Retinal pigment epithelial cell (primary cell): ENCODE measurements at places on chromosomes 7 and 10.
A peak's percentile ranks its signal among the peaks of the same experiment; 100 is the strongest.

- no peak for DNase-seq
These were observed 68.9 kb downstream of the PDGFA start for GRCh38 chr7:450741-451140.

GRCh38 chr7:6700793-6701192 is 6.0 kb downstream of the ZNF12 start:
- no peak for DNase-seq

DNA sequence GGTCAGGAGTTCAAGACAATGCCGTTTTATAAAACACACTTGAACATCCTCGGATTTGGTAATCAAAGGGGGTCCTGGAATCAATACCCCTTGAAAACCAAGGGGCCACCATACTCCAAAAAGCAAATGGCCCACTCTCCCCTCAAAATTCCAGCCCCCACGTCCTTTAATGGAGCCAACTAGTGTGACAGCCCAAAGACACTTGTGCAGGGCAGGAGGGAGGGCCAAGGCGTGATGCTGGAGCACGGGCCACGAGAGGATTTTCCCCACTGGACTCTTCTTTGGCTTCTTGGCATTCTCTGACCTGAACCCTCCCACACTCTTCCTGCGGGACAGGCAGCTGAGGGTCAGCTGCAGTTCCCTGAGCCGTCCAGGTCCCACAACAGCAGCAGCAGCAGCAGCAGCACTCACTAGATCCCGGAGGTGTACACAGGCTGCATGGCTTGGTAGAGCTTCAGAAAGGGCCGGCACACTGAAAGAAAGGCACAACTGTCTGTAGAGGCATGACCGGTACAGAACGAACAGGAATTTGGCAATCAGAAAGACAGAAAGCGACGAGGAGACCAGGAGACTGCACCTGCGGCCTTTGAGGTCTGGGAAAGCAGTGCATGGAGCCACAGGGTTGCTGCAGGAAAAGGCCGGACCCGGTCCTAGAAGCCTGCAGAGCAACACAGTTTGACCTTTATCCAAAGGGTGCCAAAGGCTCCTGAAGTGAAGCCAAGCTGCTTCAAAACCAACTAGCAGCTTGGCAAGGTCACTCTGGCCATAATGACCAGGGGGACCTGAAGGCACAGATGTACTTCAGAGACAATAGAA is 168.2 kb downstream of the TNS3 start:
- no peak for DNase-seq

DNA sequence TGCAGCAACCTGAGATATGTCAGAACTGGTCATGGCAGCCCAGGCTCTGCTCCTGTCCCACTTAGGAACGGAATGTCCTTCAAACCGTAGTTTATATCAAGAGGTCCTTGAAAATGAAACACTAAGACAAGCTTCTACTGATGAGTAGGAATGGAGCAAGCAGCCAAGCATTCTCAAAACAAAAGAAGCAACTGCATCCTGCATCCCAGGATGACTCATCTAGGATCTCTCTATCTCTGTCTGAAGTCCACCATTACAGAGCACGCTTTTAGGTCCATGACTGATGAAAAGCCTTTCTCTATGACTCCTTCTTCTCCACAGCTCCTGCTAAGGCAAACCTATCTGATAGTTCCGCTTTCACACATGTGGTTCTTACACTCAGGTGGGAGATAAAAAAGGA is 16.3 kb downstream of the MBL2 start:
- DNase-seq: no peak

- no peak for DNase-seq
These were observed 139.8 kb downstream of the ARHGAP22 start for GRCh38 chr10:48464871-48465736.

- DNase-seq: no peak
These were observed at the start of gene NXPH1 for GRCh38 chr7:8433477-8434289. NXPH1 (plus strand) TSS chr7:8433609.

GRCh38 chr10:103500481-103500880 is 7.0 kb downstream of the NEURL1 start:
- DNase-seq: no peak

- no peak for DNase-seq
These were observed 8.5 kb upstream of the DGKB start for GRCh38 chr7:14911077-14911476.

DNA sequence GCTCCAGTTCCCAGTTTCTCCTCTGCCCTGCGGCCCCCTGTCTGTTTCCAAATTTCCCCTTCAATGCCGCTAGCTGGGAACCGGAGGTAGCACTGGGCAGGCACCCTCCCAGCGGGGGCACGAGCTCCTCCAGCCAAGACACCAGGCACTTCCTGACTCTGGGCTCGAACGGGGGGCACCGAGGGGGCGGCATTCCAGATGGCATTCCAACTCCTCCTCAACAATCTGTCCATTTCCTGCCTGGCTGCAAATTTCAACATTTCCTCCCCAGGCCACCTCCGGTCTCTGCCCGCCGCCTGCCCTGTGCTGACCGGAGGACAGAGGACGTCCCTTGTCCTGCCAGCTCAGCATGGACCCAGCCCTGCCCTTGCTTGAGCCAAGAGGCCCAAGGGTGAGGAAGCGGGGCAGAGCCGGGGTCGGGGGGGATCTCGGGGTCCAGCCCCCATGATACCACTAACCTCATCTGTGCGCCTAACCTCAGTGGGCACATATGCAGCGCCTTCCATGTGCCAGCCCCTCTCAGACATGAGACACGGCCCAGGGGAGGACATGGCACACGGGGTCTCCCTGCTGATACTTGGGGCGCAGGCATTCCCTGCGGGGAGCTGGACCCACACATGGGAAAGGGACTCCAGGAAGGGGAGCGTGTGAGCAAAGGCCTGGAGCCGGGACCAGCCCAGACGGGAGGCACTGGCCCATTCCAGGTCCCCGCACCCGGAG is 58.0 kb downstream of the PDGFA start:
- no peak for DNase-seq

DNA sequence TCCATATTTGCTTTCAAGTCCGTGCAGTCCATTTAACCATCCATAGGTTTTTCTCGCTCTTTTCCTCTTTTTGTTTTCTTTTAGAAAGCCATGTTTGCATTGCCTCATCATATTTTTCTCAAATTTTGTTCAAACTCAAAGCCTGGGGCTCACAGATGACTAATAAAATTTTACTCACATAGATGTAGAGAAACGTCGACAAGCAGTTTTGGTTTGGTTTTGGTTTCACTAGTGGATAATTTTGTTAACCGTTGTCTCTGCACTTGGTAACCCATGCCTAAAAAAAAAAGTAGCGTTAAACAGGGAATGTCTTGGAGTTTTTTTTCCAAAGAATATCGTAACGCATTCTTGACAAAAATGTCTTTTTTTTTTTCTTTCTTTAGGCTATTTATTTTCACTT is 344.2 kb upstream of the GALNT17 start:
- DNase-seq: no peak

- no peak for DNase-seq
These were observed 39.9 kb downstream of the CYTH3 start for GRCh38 chr7:6232534-6232933.

DNA sequence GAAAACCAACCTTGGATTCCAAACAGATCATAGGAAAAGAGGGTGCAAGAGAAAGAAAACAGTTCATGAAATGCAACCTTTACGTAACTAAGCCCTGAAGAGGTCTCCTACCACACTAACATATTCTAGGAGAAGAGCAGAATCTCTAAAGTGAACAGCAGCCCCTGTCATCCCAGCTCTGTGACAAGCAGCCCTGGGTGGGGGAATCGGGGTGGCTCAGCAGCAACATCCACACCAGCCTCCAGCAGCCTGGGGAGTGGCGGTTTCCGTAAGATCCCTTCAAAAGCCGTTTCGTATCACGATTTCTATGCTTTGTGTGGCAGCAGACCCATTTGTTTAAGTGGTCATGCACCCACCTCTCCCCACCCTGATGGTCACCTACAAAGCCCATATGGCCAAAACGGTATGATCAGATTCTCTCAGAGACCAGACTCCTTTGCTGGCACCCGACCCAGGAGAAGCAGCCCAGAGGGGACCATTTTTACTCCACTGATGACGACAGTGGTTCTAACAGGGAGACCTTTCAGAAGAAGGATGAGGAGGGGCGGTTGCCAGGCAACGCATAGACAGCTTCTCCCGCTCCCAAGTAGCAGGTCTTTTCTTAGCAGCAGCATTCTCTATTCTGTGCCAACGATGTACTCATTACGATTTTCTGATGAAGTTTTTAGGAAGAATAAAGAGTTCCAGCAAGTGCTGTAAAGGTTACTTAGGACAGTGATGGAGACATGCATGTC is 300.6 kb downstream of the DNAJB6 start:
- DNase-seq: no peak

DNA sequence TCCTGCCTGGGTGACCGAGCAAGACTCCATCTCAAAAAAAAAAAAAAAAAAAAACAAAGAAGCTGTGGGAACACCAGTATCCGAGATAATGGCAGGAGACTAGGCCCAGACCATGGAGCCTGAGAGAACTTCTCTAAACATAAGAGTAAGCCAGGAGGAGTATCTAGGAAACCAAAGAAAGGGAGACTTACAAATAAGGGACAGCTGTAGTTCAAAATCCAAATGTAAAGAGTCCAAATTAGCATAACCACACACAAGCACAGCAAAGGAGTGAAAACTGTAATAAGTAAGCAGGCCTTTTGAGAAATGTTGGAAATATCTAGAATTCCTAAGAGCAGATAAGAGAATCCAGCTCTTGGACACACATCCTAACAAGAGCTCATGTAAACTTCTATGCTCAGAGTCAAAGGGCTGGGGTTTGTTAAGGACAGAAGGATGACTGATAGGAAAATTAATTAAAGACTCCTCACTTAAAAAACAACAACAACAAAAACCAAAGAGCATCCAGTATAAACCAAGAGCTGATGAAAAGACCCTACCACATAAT is 15.8 kb downstream of the ZNF25 start:
- no peak for DNase-seq

- DNase-seq: no peak
These were observed 422.0 kb downstream of the CDC14C start for GRCh38 chr7:49346195-49346899.

GRCh38 chr7:45872116-45873034 is 507 bp downstream of the CCDC201 start:
- DNase-seq: no peak

DNA sequence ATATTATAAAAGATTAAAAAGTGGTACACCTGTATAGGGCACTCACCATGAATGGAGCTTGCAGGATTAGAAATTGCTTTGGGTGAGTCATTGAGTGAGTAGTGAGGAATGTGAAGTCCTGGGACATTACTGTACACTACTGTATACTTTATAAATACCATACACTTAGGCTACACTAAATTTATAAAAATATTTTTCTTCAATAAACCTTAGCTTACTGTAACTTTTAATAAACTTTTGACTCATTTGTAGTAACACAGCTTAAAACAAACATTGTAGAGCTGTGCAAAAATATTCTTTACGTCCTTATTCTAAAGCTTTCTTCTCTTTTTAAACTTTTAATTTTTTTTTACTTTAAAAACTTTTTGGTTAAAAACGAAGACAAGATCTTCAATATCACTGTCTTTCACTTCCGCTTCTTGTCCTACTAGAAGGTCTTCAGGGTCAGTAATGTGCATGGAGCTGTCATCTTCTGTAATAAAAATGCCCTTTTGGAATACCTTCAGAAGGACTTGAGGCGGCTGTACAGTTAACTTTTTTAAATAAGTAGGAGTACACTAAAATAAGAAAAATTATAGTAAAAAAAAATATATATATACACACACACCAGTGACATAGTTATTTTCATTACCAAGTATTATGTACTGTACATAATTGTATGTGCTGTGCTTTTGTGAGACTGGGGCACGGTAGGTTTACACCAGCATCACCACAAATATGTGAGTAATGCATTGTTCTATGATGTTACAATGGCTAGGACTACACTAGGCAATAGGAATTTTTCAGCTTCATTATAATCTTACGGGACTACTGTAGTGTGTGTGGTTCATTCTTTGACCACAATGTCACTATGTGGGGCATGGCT is 3.5 kb downstream of the STK31 start:
- peak; percentile 82 for DNase-seq

GRCh38 chr7:146002431-146003078 is 114.0 kb upstream of the CNTNAP2 start:
- no peak for DNase-seq

DNA sequence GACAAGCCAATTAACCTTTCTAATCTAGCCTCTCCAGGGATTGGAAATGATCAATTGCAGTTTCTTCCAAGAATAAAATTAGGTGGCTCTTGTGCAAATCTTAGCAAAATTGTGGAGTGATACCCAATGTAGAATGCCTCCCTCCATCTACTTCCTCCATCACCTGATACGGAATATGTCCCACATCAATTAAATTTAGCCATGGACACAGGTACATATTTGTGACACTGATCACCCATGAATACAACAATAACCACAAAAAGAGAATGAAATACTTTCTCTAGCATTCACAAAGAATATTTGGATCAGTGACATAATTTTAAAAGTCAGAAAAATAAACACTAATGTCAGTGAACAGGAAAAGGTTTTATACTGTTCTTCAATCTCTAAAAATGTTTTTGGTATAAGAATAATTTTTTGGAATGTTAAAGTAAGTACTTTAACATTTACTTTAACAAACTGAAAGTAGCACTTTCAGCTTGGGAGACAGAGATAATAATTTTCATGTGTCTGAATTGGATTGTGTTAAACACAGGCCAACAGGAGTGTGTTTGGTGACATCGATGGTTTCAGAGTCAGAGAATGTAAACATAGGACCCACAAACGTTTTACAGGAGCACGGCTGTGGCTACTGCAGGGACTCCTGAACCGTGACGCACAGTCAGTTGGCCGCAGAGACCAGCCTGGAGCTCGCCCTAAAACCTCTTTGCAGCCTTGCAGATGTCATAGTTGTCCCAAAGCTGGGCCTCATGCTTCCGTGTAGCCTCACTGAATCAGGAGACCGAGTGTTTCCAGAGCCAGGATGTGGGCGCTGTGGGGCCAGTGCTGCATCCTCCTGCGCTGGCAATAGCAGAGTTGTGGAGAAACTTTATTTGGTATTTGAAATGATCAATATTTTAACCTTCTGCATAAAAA is 7.2 kb downstream of the RBM20 start:
- DNase-seq: no peak

- no peak for DNase-seq
These were observed 91.7 kb upstream of the ADCY1 start for GRCh38 chr7:45482451-45482850.

DNA sequence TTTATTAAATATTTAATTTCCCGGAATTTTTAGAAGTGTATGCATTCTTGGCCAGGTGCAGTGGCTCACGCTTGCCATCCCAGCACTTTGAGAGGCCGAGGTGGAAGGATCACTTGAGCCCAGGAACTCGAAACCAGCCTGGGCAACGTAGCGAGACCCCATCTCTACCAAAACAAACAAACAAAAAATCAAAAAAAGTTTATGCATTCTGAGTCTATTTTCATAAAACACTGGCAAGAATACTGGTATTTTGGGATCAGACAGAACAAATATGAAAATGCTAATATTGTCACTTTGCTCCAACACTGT is 440.8 kb upstream of the FOXK1 start:
- DNase-seq: no peak

GRCh38 chr10:14389981-14390590 is 59.4 kb upstream of the FRMD4A start:
- no peak for DNase-seq

DNA sequence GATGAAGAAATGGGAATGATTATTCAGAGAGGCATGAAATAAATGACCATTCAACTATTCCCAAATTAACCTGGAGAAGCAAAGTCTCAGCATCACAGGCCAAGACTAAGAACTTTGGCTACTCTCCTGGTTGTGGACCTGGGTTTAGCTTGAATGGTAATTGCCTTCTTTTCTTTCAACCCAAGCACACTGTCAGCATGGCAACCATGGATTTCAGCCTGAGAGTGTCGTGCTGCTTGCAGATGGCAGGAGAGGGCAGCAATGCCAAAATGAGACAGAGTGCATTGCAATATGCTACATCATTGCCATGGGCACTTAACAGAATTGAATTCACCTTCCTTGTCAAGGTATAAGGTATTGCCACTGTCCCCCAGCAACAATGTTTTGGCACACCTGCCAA is 767.2 kb downstream of the REEP3 start:
- DNase-seq: no peak
